Iris pigment epithelial cell (primary cell): ENCODE measurements at places on chromosomes 5 and 9.
A peak's percentile ranks its signal among the peaks of the same experiment; 100 is the strongest.

GRCh38 chr5:146290318-146290717 lies 48.3 kb upstream of the POU4F3 start:
- peak; percentile 31 for DNase-seq

- no peak for DNase-seq
Measured at GRCh38 chr5:6755941-6756340, 42.7 kb downstream of the TENT4A start.

GRCh38 chr5:14036514-14036913 lies 92.0 kb upstream of the DNAH5 start:
- DNase-seq = peak; percentile 47

- DNase-seq = no peak
Measured at GRCh38 chr5:143564417-143564816, 160.9 kb upstream of the NR3C1 start.

DNA sequence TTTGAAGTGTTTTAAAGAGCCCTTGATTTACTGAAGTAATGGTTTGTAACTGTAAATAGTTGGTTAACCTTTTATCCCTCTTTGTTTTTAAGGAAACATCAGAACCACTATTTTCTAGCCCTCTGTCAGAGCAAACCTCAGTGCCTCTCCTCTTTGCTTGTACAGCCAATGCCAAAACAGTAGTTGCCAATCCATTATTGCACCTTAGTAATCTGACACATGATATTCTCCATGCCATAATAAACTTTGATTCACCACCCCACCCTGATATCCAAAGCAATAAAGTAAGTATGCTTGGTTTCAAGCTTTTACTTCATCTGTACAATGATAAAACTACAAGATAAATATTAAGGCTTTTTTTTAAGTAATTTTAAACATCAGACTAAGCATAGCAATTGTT lies 100.8 kb downstream of the DMXL1 start:
- no peak for DNase-seq

- no peak for DNase-seq
Measured at GRCh38 chr5:93130624-93131490, 450.2 kb downstream of the NR2F1-AS1 start.

DNA sequence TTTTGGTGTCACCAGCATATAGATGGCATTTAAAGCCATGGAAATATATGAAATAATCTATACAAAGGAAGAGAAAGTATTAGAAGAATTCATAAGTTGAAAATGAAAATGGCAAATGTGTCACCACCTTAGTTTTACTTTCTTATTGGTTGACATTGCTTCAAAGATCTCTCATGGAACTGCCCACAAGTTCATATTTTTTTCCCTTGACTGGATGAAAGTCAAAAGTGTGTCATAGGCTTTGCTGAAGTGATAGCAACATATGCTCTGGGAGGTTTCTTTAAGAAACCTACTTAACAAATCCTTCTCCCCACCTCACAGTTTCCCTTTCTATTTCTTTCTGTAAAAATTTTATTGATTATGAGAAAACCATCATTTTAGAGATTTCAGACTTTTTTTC lies 127.2 kb downstream of the VPS13A start:
- peak; percentile 20 for DNase-seq

DNA sequence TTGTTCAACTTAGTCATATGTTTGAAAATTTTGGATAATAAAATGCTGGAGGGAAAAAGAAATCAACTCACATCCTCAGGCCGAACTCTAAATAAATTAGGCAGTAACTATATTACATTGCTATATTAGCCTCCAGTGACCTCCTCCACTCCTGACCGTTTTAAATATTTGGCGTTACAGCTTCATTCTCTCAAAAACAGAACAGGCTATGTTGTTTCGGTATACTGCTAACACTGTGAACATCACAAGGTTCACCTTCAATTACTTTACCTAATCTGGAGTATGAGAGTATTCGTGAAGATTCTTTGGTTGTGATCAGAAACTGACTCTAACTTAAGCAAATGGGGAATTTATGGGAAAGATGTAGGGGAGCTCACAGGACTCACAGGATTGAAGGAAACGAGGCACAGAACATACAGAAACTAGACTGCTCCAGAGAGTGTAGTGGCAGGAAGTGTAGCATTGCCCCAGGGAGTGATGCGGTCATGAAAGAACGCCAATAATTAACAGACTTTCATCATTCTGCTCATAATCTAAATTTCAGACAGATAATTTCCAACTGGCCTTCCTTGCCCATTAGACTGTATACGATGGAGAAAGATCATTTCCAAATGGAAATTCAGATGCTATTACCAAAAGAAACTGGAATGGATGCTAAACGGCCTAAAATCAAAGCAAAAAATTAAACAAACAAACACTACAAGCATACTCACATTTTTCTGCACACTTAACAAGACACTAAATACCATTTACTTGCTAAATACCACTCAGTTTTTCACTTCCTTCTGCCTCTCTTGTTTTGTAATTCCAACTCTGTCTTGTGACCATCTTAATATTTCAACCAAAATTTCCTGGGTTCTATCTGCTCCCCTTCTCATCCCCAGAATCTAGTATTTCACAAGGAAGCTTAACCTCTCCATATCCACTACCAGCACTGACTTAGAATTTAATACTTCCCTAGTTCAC lies 110.1 kb upstream of the LPAR1 start:
- DNase-seq = peak; percentile 29

DNA sequence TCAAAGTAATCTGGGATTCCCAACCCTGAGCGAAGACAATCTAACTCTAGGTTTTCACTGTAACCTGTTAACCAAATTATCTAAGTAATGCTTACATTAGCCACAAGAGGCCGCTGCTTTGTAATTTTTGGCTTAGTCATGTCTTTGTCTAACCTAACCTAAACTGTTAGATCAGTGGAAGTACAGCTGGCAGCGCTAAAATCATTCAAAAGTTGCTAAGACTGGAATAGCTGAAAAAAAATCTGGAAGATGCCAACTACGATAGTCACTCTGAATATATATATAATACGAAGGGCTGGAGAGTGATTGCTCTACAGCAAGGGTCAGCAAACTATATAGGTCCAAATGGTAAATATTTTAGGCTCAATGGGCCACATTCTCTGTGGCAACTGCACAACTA lies 60.2 kb downstream of the FBXO38 start:
- peak; percentile 62 for DNase-seq

DNA sequence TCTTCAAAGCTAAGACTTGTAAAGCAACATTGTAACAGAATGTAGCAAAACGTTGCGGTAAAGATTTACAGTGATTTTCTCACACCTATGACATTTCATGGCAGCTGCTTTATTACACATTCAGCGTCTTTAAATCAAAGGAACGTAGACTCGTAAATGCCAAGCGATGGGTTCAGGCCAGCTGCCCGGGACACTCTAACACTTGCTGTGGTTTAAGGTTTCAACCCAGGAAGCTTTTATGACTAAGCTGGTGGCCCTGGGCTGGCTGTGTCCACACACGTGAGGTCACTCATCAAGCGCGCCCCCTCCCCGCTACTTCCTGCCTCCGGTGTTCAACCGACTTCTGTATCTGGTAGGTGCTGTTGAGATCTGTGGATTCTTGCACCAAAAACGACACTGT lies 2.5 kb downstream of the SLC6A18 start:
- no peak for DNase-seq
